ENCODE measurements at places on chromosomes 12 and 14.

GRCh38 chr12:102227954-102228353 is 30.3 kb upstream of the PMCH start:
- DNase-seq: no peak

- DNase-seq: peak; percentile 79
Measured at GRCh38 chr14:91315844-91316267, 71.4 kb upstream of the GPR68 start.

GRCh38 chr12:68888243-68888642 is 44.7 kb downstream of the CPM start:
- no peak for DNase-seq

DNA sequence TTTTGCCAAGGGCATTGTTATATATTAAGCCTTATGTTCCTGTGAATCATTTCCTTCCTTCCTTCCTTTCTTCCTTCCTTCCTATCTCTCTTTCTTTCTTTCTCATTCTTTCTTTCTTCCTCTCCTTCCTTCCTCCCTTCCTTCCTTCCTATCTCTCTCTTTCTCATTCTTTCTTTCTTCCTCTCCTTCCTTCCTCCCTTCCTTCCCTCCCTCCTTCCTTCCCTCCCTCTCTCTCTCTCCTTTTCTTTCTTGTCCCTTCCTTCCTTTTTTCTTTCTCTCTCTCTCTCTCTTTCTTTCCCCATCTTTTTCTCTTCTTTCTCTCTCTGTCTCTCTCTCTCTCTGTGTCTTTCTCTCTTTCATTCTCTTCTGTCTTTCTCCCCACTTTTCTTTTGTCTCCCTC is 226.6 kb downstream of the ETNK1 start:
- no peak for DNase-seq

DNA sequence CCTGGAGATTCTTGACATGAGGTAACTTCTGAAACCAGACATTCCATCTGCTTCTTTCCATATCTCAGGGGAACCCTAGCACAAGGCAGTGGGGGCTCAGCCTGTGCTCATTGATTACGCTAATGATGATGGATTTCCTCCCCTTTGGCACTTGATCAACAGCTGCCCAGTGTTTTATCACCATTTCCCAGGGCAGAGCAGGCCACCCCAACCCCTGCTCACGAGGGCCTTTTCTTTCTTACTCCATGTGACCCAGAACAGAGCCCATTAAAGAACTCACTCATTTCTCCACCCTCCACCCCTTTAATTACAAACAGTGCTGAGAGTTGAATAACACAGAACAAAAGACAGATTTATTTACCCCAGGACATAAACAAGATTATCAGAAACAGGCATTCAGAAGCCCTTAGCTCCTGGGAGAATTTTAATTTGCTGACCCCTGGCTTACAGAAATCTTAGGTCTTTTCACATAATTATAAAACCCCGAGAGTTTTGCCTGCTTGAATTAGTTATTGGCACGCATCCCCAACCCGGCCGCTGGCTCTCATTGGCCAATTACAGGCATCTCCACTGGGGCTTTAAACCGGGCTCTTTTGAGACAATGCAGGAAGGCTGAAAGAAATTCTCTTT is 32.0 kb upstream of the CCDC60 start:
- DNase-seq: no peak

DNA sequence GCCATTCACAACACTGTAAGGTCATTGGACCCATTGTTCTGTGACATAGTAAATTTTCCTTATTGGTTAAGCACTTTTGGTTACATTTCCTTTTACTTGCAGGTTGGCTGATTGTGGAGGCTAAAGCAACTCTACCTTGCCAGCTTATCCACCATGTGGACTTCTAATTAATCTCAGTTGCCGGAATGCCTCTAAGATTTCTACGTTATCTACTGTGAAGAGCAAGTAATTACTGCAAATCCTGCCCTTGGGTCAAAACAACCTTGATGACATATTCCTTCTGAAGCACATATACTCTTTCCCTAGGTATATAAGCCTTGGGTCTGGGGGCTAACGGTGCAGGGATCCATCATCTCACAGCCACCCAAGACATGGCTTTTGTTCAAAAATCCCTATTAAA is 19.5 kb upstream of the MORN3 start:
- no peak for DNase-seq

DNA sequence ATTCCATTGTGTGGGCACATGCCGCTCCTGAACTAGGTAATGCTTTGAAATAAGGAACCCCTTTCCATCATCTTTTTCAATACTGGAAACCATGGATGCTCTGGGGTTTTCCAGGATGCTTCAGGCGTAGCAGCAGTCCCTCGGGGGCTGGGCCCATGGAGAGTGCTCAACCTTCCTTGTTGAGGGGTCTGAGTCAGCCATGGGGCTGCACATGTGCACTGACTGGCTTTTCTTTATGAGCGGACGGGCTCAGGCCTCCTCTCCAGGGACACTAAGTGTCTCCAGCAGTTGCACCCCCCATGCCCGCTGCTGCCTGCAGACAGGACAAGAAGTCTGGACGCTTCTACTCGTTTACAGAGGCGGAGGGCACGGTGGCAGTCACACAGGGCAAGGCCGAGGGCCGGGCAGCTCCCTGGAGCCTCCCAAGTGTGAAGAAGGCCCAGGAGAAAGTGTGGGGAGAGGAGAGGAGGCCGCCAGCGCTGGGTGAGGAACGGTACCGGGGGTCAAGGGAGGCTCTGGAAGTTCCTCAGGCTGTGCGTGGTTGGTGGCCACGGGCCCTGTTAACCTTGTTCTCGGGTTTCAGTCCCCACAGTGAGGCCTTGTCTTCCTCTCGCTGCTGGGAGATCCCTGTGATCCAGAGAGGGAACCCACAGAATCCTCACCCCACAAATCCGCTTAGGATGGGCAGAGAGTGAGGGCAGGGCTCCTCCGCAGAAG is 51.2 kb downstream of the TEAD4 start:
- peak; percentile 5 for DNase-seq

DNA sequence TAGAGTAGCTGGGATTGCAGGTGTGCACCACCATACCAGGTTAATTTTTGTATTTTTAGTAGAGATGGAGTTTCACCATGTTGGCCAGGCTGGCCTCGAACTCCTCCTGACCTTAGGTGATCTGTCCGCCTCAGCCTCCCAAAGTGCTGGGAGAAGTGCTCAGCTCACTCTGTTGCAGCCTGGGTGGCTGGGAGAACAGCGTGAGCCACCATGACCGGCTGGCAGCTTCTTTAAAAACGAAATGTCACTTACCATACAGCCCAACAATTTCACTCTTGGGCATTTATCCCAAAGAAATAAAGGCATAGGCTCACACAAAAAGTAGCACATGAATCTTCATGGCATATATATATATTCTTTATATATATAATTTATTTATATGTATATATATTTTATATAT is 4.7 kb upstream of the CFAP73 start:
- no peak for DNase-seq

GRCh38 chr12:3680919-3681594 is 71.9 kb downstream of the CRACR2A start:
- no peak for DNase-seq

DNA sequence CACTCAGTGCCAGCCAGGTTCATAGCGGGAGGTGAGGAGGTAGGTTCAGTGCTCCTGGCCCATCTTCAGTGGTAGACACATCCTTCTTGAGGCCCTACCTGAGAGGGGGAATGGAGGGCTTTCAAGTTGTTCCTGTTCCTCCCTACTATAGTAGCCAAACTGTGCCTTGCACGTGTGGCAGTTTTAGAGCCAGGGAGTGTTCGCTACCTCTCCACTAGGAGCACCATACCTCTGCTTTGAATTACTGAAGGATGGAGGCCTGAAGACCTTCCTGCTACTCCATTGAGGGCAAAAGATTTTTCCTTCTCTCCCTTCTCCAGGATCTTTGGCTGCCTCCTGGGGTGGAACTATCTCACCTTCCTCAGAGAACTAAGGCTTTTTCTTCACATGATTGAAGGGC is 5.9 kb upstream of the ALG10 start:
- DNase-seq: no peak

DNA sequence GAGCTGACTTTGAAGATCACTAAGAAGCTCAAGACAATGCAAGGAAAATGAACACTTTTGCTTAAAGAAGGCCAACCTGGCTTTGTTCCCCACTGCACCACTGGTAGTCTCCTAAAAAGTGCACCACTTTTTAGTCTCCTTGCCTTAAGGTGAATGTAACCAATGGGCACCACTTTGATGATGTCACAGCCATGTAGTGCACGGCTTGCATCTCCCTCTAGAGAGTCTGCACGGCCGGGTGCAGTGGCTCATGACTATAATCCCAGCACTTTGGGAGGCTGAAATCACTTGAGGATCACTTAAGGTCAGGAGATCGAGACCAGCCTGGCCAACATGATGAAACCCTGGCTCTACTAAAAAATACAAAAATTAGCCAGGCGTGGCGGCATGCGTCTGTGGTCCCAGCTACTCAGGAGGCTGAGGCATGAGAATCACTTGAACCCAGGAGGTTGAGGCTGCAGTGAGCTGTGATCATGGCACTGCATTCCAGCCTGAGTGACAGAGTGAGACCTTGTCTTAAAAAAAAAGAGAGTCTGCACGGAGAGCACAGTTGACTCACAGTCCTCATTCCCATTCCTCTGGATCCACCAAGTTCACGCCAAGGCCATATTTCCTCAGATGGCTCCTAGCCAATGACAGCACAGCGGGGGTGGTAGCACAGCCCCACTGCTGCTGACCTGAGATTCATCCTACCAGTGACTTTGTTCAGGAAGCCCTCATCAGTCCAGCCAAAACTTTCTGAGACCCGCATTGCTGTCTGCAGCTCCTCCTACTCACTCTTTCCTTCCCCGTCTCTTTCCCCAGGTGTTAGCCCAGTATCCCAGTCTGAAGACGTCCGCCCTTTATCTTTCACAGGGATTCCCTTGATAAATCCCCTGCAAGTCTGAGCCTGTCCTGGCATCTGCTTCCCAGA is 16.5 kb upstream of the IFT81 start:
- no peak for DNase-seq

DNA sequence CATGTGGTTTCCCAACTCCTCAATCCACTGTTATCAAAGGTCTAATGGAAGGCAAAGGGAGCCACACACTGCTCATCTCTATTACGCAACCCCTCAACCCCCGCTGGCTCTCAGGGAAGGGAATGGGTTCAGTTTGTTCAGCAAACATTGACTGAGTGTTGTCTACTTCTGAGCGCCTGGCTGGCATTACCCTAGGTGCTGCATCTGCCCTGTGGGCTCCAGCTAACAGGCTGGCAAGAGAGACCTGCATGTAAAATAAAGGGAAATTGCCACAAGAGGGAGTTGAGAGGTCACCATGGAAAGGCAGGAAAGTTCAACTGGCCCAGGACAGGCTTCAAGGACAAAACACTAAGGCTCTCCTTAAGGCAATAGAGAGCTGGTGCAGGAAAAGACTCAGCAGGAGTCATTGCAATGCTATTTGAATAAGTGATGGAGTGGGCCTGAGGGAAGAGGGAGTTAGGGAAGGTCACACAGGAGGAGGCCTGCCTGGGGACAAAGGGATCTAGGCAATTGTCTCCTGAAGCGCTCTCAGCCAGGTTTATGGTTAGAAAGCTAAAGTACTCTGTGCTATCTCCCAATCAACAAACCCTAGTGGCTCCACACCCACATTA is 5.5 kb upstream of the ZNF740 start:
- DNase-seq: no peak

DNA sequence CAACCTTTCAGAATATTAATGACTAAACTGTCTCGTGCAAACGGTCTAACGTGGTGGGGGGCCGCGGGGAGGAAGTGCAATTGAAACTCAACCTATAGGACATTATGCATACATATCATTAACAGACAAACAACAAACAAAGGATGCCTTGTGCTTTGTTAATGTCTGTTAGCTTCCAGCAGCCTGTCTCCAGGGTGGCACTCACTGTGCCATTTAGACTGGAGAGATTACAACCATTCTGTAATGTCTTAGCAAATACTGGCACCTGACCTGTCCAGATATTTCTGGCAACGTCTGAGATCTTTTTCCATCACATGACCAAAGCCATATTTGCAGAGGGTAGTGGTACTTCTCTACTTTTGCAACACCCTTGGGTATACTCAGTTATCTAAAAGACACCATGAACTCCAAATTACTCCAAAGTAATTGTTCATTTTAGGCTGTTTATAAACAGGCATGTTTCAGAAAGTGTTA is 11.6 kb downstream of the BHLHE41 start:
- DNase-seq: no peak

DNA sequence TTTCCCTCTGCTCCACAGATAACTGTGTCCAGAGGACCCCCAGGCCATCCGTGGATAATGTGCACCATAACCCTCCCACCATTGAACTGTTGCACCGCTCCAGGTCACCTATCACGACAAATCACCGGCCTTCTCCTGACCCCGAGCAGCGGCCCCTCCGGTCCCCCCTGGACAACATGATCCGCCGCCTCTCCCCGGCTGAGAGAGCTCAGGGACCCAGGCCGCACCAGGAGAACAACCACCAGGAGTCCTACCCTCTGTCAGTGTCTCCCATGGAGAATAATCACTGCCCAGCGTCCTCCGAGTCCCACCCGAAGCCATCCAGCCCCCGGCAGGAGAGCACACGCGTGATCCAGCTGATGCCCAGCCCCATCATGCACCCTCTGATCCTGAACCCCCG is 201.3 kb upstream of the BCL2L14 start:
- no peak for DNase-seq

DNA sequence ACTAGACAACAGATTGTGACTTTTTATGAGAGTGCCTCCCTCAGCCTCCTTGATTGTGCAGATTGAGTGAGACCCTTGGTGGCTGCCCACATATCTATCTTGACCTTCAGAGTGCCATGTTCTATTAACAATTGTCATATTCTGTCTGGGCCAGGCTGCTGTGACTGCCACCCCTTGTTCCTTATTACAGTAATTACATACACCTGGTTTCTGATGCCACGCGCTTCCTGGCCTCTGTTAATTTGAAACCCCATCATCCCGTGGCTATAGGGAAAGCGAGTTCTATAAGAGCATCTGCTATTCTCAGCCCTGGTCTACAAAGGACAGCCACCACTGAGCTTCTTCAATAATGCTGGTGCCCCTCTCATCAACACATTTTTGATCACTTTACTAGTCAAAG is 228.7 kb downstream of the PCNX1 start:
- DNase-seq: no peak

- DNase-seq: no peak
Measured at GRCh38 chr12:101891462-101891971, 14.1 kb downstream of the DRAM1 start.

GRCh38 chr12:42426746-42427145 is 100.8 kb downstream of the PPHLN1 start:
- DNase-seq: no peak

GRCh38 chr14:95318399-95319311 is 1.1 kb downstream of the CLMN start:
- DNase-seq: no peak
